ENCODE measurements at places on chromosomes 6 and 20. TPM values are rescaled to one million over a fixed set of nuclear protein-coding genes. Genes with fewer than 3 reads are reported as not detected.

DNA sequence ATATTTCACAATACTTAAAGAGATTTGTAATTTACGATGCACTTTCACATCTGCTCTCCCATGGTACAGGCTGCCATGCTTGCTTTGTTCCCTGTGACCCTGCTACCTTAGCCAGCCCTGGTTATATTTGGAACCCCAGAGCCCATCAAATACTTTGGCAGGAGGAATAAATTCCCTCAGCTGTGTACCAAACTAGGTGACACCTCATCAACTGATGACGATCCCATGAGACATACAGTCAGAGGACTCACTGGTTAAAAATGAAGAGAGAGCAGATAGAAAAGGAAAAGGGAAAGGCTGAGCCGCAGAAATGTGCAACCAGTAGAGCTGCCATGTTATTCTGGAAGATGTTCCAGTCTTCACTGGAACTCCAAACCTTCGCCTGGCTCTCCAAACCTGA lies 120.0 kb downstream of the SIM1 start:
- no peak for DNase-seq

DNA sequence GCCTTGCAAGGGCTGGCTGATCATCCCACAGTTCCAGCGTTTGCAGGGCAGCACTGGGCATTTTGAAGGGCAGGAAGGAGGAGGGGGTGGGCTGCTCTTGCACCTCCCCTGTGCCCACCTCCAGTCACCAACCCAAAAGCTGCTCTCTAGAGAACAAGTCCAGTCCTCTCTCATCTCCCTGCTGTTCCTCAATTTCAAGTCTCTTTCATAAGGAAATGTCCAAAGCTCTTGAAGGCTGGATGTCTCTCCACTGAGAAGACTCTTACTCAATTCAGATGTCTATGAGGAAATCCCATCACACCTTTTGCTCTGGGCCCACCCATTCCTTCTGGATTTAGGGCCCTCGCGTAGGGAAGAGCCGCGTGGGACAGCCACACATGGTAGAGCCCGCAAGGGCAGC lies 31.7 kb downstream of the WRNIP1 start:
- no peak for DNase-seq

- no peak for DNase-seq
These were observed 3.0 kb downstream of the CASS4 start for GRCh38 chr20:56414842-56415765.

GRCh38 chr20:51497542-51498467 lies 44.7 kb downstream of the NFATC2 start:
- no peak for DNase-seq

SLC12A5 gene
- 9.1 TPM for total RNA-seq

CUL9 gene
- total RNA-seq: 15.2 TPM

CSE1L gene
- 65.5 TPM for total RNA-seq

EYA4 gene
- 11.1 TPM for total RNA-seq
